NCI-H774 (cell line): ENCODE measurements at places on chromosomes 5 and 9.

GRCh38 chr5:99105216-99105615, 176.4 kb upstream of the CHD1 start:
- no peak for DNase-seq

DNA sequence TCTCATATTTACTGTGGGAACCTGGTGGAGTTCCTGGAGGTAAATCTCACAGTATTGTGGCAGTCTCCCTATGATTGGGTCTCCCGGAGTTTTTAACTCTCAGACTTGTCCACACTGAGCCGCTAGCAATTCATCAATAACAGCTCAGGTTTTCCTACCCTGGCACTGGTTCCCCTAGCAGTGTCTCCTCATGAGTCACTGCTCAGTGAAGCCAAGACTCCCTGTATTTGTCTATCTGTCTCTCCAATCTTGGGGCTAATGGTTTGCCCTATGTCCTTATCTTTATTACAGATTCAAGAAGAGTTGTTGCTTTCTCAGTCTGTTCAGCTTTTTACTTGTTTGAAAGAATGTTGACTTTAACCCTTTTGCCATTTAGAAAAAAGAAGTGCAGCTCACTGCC, 176.7 kb upstream of the FGF10 start:
- no peak for DNase-seq

GRCh38 chr9:129121483-129121882, 10.3 kb downstream of the PTPA start:
- DNase-seq = no peak

GRCh38 chr9:136581614-136582447, 36.0 kb upstream of the NOTCH1 start:
- no peak for DNase-seq

DNA sequence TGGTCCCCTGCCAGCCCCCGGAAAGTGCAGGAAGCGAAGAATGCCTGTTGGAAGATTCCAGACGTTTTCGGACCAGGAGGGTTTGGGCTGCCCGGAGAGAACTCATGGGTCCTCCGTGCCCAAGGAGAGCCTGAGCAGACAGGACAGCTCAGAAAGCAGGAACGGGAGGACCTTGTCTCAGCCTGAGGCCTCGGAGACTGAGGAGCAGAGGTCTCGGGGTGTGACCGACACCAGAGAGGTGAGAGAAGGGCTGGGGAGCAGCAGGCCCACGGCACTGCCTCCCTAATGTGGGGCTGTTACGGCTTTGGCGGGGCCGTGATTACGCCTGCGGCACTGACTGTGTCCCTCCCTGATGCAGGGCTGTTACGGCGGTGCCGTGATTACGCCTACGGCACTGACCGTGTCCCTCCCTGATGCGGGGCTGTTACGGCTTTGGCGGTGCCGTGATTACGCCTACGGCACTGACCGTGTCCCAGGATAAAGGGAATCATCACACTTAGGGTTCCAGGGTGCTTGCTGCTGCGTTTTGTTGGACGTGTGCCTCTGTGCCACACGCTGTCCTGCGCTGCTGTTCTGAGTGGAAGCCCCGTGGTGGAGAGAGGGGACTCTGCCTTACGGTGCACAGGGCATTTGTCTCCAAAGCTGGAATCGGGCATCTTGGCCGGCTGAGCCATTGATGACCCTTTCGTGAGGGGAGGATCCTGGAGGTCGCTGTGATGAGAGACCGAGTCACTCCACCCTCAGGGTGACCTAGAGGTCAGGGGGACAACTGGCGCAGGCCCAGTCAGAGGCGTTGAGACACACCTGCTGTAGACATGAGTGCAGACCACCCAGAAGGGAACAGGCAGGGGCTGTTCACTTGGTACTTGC, 25.7 kb downstream of the CEP72 start:
- DNase-seq = no peak

DNA sequence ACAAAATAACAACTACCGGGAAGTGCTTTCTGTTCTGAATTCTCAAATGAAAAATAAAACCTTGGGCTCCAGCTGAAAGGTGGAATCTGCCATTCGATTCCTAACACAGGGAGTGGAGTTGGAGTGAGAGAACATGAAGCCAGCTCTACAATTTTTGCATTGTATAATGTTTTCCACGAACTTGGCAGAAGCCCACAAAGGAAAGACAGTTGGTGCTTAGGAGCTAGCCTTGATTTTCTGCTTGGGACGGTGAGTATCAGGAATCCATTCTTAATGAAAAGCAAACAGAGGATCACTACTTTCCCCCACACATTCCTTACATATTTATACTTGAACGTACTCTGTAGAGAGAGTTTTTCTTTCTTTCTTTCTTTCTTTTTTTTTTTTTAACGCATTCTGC, 74.2 kb upstream of the FBXL7 start:
- DNase-seq = no peak

DNA sequence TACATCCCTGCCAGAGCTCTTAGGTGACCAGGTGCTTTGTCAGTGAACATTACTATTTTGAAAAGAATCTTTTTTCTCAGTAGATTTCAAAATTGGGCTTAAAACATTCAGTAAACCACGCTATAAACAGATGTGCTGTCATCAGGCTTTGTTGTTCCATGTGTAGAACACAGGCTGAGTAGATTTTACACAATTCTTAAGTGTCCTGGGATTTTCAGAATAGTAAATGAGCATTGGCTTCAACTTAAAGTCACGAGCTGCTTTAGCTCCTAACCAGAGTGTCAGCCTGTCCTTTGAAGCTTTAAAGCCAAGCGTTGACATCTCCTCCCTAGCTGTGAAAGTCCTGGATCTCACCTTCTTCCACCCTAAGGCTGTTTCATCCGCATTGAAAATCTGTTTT, 83.6 kb downstream of the CARTPT start:
- DNase-seq = no peak

GRCh38 chr5:1965925-1966324, 83.2 kb upstream of the IRX4 start:
- DNase-seq = no peak

DNA sequence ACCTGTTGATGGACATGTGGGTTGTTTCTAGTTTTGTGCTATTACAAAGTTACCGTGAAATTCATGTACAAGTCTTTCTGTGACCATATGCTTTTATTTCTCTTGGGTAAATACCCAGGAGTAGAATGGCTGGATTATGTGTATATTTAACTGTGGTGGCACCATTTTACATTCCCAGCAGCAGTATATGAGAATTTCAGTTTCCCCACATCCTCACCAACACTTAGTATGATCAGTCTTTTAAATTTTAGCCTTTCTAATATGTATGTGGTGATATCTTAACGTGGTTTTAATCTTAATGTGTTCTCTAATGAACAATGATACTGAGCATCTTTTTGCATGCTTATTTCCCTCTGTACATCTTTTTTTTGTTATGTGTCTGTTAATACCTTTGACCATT, 36.6 kb downstream of the GALNT10 start:
- DNase-seq = no peak

DNA sequence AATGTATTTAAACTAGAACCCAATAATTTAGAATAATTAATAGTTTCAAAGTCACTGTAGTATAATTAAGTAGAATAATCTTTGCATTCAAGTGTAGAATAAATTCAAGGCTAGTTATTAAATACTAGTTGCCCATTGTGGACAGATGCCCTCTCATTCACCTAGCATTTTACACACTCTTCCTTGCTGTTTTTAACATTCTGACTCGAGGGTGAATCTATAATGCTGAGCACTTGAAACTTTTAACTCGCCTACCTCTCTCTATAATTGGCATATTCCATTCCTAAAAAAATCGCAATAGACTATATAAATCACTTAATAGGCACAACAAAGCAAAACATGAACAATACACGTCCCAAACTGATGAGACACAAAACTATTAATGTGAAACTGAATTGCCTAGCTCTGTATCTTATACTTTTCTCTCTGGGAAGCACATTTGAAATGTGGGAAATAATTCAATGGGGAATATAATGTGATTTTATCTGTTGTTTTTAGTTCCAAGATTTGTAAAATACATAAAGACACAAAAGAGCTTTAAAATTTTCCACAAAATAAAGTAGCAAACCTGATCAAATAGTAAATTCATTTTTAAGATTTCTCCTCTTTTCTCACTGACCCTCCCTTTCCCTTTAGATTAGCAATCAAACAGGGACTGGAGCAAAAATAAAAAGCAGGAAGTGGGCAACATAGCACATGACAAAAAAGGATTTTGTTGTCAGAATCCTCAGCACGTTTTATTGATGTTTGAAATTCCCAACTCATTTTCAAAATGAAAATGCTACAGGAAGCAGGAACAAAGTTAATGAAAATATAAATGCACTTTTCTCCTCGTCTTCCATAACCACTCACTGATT, 295.6 kb downstream of the PDE4D start:
- DNase-seq = peak; percentile 36

- DNase-seq = no peak
Observed at GRCh38 chr9:115367321-115367720, 249.4 kb upstream of the TNC start.

GRCh38 chr5:151221574-151221973, 2.3 kb downstream of the CCDC69 start:
- no peak for DNase-seq

- no peak for DNase-seq
Observed at GRCh38 chr5:77683171-77683732, 44.7 kb upstream of the OTP start.

GRCh38 chr9:104872656-104873488, 55.1 kb downstream of the ABCA1 start:
- DNase-seq = no peak

DNA sequence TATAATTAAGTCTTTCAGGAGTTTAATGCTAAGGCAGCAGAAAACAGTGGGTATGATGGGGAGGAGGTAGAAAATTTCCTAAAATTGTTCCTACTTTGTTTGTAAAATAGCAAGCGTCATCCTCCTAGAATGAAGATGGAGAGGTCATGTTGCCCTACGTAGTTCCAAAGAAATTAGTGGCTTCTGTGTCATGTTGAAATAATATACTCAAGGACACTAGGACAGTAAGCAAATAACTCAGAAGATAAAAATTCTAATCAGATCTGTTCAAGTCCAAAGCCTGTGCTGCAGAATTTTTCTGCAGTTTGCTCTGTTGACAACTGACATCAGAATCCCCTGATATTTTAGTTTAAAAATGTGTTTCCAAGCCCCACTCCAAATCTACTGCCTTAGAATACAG, 486.3 kb downstream of the DIRAS2 start:
- DNase-seq = no peak

DNA sequence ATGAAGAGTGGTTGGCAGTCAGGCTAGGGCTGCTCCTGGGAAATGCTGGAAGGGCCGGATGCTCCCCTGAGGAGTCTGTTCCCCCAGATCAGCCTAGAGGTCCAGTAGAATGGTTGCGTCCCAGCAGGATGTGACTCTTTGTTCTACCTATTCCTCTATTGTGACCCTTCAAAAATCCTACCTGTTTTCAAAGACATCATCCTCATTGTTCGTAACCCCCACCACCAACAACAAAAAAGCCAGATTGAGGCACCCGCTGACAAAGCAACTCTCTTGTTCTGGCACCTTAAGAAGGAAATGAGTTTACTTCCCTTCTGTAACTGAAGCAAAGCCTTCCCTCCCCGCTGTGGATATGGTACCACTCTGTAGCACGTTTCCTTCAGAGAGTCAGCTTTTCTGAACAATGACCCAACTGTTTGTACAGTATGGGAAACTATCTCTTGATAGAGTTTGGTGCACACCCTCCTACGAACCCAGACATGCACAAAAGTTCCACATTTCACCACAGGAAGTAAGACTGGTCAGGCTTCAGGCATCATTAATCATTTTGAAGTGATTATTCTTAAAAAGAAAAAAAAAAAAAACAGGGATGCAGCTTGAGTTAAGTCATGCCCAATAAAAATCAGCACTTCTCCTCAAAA, 207.2 kb downstream of the ENC1 start:
- no peak for DNase-seq
